Common myeloid progenitor, CD34-positive (primary cell): ENCODE measurements at places on chromosomes 1 and 21.

- DNase-seq: no peak
Observed at GRCh38 chr21:45954261-45954660, 27.3 kb upstream of the COL6A1 start.

DNA sequence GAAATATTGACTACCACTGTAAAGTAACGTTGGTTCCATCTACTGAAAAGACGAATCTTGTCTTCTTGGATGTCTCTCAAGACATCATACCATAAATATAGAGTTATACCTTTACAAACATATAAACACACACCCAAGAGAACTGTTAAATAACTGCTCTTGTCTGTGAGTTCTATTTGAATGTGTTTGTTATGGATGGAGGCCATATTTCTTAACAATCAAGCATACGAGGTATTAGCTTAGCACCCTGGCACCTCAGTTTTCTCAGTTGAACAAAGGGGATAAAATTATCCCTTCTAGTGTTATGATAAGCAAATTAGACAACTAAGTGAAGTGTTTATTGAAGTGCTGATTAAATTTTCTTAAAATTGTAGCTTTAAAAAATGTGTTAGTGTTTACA lies 336.6 kb upstream of the ZRANB2 start:
- DNase-seq: no peak

DNA sequence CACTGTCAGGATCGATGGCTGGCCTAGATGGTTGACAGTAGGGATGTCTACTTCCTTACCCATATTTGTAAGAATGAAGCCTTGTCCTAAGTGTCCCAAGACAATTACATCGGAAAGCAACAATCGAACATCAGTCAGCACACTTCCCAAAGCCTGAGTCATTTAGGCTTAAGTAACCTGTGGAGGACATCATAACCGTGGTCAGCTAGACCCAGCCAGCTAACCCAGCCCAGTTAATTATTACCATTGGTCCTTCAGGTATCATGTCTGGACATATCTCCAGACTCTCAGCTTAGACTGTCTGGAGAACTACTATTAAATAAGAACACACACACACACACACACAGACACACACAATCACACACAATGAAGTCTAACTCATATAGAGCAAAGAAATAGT lies 264.7 kb downstream of the TRABD2B start:
- no peak for DNase-seq

DNA sequence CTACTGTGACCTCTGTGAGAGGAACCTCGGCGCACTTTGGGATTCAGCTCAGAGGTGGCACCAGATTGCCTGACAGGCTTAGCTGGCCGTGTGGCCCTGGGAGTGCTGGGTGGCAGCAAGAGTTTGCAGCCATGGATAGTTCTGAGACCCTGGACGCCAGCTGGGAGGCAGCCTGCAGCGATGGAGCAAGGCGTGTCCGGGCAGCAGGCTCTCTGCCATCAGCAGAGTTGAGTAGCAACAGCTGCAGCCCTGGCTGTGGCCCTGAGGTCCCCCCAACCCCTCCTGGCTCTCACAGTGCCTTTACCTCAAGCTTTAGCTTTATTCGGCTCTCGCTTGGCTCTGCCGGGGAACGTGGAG lies 67.5 kb downstream of the DISC1 start:
- no peak for DNase-seq

DNA sequence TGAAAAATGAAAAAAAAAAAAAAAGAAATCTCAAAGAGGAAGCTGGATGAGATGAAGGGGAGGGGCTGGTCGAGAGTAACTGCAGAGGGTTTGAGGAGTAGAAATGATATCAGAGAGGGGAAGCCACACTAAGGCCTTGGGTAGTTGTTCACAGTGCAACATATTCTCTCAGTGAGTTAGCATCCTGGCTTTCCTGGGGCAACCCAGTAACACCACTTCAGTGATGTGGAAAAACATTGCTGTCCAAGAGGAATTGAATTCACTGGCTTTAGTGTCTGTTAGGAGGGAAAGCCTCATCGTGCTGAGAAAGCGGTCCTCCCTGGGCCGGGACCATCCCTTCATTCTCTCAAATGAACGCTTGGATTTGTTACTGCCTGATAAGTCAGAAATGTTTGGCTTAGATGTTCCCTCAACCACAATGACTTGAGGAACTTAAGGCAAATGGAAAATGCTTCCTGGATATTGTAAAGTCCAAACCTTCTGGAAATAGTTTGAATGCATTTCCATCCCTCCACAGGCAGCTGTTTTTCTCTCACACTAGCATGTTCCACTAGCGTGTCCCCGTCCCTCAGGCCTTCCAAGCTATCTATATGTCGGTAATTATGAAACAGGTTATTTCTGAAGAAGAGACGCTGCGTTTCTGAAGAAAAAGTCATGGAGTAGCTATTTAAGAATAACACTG lies 12.2 kb downstream of the TGFB2 start:
- peak; percentile 63 for DNase-seq

DNA sequence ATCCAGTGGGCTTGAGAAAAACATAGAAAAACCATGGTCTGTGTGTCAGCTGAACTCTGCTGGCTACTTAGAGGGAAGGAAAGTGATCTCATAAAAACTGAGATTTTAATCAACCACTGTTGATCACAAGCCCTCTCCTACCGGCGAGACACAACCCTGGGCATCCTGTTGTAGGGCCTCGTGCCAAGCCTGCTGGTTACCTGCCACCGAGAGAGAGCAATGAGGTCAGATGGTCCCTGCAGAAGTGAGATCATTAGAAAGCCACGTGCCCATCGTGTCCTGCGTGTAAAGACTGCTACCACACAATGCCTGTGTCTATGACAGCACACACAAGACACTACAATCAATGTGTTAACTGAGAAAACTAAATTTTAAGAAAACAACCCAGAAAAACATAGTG lies 41.7 kb upstream of the GPR153 start:
- no peak for DNase-seq

DNA sequence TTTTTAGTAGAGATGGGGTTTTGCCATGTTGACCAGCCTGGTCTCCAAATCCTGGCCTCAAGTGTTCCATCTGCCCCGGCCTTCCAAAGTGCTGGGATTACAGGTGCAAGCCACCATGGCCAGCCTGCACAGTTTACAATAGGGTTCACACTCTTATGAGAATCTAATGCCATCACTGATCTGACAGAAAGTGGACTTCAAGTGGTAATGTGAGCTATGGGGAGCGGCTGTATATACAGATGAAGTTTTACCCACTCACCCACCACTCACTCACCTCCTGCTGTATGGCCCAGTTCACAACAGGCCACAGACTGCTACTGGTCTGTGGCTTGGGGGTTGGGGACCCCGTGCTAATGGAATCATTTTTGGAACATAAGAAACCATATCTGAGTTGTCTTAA lies 58.4 kb upstream of the RNPC3 start:
- DNase-seq: no peak

DNA sequence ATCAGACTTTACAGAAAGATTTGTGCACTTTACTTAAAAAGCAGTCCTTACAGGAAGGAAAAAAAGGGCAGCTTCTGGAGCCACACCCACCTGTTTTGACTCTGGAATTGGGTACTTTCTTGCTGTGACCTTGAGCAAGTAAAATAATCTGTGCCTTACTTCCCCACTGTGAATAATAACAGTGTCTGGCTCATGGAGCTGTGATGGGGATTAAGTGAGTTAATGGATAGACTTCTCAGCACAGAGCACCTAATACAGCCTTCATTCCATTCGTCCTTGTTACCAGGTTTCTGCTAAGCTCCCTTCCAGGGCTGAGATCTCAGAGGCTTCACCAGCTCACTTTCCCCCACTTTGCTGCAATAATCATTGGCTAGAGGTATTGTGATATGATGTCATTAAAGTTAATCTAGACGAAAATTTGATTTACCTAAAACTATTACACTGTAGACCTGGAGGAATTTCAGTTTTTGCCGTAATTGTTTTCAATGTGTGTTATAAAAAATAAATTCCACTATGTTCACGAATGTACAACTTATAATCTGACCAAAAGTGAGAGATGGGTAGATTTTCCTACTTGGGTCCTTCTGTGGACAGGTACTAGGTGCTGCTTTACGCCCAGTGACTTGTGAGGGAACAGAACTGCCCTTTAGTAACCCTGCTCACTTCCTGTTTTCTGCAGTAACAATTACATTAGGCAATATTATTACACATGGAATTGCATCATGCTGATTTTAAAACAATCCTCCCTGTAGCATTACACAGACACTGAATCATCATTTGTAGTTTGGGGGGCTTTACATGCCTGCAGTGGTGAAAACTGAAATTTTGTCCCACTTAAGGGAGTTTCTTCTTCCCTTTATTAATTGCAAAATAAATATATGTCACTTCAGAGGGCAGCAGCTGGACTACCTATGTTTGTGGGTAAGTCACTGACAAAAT lies 19.7 kb upstream of the ABCG1 start:
- peak; percentile 57 for DNase-seq

GRCh38 chr1:171139890-171140289 lies 45.2 kb upstream of the FMO2 start:
- DNase-seq: no peak

DNA sequence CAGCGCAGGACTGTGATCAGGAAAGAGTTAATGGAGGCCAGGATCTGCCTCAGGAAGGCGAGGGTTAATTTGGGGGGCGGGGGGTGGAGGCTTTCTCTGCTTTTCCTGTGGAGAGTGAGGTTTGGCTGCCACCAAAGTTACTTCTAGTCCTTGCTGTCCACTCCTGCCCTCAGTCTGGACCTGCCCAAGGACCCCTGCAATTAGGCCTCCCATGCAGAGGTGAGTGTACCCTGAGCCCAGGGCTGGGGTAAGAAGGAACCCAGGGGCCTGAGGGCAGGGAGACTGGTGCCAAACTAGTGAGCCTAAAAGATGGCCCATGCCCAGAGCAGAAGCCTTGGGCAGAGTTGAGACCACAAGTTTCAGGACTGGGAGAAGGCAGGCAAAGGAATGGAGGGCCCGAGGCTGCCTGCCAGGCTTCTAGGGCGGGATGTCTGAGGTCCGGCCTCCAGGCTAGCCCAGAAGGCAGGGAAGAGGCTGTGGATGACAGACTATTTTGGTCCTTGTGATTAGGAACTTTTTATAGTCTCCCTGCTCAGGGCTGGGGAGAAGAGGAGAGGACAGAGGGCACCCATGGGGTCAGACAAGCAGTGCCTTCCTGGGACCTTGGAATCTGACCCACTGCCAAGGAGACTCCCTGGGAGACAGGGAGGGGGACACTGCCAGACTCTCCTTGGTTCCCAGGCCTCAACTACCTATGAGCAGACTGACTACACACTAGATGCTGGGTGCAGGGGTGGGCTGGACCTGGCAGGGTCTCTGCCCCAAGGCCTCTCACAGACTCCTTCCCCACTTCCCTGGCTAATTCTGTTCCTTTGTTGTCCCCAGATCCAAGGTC lies at the start of gene FAM110D:
FAM110D (plus strand) TSS at position 172 of the 835 bp plus-strand sequence. CDS start 2,213 bp downstream, outside the sequence.
- DNase-seq: no peak

- no peak for DNase-seq
Observed at GRCh38 chr1:229603371-229604005, 22.4 kb downstream of the TAF5L start.

GRCh38 chr1:77276941-77277340 lies 4.9 kb upstream of the AK5 start:
- DNase-seq: no peak
